Mesothelial cell of epicardium (in vitro differentiated cells): ENCODE measurements at places on chromosomes 1 and 21.

- peak; percentile 63 for DNase-seq
Measured at GRCh38 chr1:109687641-109688499, at the start of gene GSTM1. Gene GSTM1 (plus strand): TSS chr1:109687817. CDS start chr1:109687874, 57 bp downstream.

- no peak for DNase-seq
Measured at GRCh38 chr1:233791721-233792120, 112.8 kb upstream of the SLC35F3 start.

DNA sequence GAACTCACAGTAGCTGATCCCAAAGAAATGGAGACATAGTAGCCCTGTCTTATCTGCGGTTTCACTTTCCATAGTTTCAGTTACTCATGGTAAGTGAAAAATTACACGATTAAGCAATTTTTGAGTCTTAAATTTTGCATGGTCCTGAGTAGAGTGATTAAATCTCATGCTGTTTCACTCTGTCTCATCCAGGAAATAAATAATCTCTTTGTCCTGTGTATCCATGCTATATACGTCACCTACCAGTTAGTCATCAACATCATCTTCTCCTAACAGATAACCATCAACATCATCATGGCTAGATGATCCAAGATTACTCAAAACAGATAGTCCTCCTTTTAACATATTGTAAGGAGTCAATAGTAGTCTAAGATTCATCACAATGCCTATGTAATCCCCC lies 1589.3 kb downstream of the BRINP3 start:
- no peak for DNase-seq

DNA sequence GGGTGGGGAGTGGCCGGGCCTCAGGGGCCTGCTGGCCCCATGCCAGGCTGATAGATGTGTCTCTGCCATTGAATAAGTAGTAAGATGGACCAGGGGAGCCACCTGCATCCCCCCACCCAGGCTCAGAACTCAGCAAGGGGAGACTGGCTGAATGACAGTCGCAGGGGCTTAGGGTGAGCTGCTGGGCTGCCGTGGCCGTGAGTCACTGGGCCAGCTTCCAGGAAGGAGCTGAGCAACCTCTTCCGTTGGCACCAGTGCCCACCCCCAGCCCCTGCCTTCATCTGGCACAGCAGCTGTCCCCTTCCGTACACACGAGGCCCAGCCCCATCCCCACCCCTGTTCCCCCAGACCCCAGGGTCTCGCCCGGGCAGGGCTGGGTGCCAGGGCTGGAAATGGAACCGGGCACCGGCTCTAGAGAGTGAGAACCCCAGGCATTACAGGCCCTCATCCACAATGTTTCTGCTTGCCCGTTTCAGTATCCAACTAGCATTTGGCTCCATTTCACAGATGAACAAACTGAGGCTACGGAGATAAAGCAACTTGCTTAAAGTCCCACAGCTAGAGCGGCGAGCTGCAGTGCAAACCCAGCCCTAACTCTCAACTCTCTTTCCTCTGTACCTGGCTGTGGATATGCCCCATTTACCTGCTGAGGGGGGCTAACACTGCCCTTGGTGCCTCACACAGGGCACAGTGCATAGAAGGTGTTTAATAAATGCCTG lies 10.2 kb downstream of the WNT4 start:
- no peak for DNase-seq
